ENCODE measurements at places on chromosomes 1 and 21.

GRCh38 chr1:54327386-54328065, 78.7 kb downstream of the SSBP3 start:
- peak; percentile 60 for DNase-seq

DNA sequence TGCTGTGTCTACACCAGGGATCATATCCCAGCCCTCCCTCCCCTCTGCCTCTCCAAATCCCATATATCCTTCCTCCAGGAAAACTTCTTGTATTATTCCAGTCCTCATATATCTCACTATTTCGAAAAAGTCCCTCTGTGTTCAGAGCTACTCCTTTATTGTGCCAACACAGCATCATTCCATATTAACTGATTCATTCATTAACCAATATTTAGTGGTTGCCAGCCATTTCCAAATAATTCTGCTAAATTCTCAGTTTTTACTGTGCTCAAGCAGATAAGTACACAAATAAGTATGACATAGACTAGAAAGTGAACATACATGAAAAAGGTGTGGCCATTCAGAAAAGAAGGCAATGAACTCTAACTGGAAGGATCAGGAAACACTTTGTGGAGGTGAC, 241.6 kb upstream of the DUSP10 start:
- no peak for DNase-seq

DNA sequence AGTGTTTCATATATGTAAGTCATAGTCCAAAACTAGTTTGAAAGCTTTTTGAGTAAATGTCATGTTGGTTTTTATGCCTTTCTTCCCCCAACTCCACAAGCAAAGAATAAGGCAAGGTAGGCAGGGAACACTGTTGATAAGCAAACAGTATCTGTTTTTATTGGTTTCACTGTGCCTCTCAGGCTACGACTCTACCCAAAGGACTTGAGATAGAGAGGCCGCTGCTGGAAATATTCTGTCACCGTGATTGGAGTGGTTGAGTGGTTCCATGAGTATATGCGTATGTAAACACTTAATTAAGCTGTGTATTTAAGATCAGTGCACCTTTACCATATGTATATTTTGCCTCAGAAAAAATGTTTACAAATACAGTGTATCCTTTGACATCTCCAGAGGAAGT, 138.1 kb upstream of the KIF26B start:
- no peak for DNase-seq

- no peak for DNase-seq
Observed at GRCh38 chr1:42165511-42166210, 1.1 kb upstream of the GUCA2A start.

DNA sequence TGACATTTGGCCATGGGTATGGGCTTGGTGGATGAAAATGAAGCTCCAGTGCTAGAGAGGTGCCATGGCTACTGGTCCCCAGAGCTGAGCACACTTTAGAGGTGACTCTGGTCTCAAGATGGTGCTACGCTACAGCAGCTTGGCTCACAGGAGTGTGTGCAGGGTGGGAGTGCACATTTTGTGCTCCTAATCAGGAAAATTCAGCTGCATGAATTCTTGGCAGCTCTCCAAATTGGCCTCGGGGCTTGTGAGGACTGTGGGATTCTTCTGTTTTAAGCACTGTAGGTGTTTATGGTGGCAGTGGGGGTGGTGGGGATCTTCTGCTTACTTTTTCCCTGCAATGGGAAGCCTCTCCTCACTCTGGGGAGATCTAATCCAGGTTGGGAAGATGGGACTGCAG, 17.3 kb upstream of the TIPRL start:
- no peak for DNase-seq

DNA sequence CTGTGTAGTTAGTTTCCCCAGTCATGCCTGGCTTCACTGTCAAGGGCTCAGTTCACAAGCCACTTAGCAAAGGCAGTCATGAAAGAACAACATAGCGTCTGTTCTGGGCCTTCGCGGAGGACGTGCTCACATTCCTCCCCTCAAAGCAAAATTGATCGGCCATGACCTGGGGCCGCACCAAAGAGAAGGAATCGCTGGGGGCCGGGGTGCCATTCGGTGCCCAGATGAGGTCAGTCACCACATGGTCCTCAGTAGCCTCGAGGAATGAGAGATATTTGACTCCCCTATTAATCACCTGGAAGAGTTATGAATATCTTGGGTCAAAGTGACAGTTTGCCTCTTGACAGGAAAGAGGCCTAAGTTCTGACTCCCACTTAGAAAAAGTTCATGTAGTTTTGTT, 251.1 kb upstream of the JUN start:
- DNase-seq, result no peak

- DNase-seq, result no peak
Observed at GRCh38 chr1:32023351-32023750, 9.7 kb downstream of the KHDRBS1 start.

DNA sequence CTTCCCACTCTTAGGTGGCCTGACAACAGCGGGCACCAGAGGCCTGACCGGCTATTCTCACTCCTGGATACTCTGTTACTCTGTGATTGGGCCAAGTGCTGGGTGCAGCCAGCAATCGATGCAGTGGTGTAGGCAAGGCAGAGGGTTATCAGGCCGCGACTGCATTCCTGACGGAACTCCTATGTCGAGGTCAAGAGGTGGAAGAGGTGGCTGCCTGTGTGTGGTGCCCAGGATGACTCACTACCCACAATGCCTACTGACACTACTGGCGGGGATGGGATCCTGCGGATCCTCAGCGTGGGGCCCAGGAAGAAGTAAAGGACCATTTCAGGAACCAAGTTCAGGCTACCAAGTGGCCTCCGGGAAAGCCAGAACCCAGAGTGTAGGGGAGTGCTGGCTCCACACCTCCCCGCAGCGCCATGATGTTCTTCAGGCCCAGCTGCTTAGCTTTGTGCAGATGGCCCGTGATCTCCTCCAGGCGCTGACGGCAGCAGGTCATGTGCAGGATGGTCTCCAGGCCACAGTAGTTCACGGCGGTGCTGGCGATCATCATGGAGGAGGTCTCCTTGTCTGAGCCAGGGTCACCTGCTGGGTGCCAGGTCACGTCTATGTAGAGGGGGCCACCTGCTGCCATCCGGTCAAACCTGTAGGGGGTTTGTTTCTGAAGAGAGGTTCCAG, 4.9 kb downstream of the MTHFR start:
- no peak for DNase-seq

DNA sequence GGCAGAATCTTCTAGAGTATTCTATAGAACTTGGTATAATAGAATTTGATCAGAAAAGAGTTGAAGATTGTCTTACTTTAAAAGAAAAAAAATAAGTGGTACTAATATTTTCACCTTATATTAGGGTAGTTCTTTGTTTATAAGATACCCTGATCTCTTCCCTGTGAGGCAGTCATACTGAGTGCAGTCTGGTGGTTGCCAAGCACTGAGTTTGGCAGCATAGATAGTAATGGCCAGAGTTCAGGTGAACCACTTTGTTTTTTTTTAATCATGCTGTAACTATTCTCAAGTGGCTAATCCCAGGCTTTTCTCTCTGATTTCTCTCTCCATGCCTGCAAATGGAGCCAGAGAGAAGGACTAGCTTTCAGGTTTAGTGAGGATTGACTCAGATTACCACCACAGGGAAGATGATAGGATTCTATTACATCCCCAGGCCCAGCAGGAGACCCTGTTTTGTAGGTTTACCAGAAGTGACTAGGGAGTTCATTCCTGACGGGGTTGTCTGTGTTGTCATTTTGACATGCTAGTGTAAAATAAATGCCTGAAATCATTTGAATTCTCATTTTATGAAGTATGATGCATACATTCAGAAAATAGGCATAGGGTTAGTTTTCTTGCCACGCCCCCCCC, 16.7 kb downstream of the KDM1A start:
- DNase-seq, result peak; percentile 35

- DNase-seq, result no peak
Observed at GRCh38 chr1:157292302-157292701, 154.1 kb upstream of the ETV3 start.

GRCh38 chr1:156862997-156863599, 2.4 kb downstream of the NTRK1 start:
- DNase-seq, result no peak

GRCh38 chr1:180946541-180947498, 34.1 kb downstream of the KIAA1614 start:
- peak; percentile 83 for DNase-seq

- no peak for DNase-seq
Observed at GRCh38 chr21:16427587-16428087, 697.9 kb downstream of the USP25 start.

DNA sequence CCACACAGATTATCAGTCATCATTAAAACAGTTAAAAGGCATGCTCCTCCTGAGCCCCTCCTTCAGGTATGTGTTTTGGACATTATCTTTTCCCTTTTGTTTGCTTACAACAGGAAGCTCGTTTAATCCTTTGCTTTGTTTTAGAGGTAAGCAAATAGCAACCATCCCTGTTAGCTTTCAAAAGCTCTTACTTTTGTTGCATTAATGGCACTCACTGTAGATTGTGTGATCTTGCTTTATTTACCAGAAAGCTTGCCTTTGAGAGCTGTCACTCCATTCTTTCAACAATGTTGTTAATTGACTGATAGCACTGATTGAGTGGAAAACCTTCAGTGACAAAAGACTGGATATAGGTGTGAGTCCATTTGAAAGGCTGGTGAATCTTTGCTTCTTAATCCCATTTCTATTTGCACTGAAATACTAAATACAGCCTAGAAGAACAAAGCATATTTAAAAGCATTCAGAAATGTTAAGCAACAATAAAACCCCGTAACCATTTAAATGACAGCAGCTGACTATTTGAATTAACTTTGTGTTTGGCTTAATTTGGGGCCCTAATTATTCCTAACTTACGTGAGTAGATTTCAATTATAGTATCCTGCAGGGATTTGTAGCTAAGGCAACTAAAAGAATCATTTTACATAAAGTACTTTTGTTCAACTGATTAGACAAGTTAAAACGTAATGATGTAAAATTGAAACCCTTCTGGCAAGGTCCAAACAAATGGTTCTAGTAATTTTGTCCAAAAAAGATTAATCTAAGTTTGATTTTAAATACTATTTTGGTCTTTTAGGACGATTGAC, 48.3 kb downstream of the ADGRL2 start:
- DNase-seq, result peak; percentile 3

DNA sequence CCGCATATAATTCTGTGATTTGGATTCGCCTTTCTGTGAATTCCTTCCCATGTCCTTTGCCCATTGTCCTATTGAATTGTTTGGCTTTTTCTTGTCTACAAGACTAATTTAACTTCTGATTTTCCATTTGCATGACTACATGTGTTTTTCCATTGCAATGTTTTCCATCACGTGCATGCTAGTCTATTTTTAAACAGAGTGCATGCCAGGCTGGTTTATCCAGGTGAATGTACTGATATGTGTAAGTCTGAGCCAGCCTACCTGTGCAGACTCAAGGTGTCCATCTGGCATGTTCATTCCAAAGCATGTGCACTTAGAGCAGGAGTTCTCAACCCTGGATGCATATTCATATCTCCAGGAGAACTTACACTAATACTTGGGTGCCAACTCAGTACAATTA, 59.7 kb downstream of the INAVA start:
- DNase-seq, result no peak

DNA sequence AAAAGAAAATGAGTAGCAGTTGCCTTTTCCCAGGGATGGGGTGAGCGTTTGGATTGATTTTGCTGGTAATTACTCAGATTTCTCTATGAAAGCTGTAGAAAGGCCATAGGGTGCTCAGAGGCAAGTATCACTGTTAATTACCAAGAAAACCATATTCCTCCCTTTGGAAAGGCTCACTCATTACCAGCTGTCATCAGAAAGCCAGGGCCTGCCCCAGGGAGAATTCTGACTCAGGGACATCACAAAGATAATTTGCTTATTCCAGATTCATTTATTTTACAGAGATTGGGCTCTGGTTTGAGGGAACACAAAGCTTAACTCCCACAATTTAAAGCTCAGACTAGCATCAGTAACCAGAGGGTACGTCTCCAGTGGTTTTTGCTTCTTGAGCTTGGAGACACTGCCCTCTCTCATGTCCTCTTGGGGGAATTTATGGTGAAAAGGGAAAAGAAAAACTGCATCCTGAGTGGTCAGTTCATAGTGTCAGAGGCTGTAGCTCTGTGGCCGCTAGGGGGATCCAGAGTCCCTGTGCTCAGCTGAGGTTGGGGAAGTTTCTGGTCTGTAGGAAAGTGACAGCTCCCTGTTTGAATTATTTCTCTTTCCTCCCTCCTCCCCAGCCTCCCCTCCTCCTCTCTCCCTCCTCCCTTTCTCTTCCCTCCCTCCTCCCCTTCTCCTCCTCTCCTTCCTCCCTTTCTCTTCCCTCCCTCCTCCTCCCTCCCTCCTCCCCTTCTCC, 204.3 kb downstream of the KCNJ6 start:
- peak; percentile 83 for DNase-seq

GRCh38 chr1:77594366-77595112, 87.9 kb downstream of the ZZZ3 start:
- DNase-seq, result no peak

DNA sequence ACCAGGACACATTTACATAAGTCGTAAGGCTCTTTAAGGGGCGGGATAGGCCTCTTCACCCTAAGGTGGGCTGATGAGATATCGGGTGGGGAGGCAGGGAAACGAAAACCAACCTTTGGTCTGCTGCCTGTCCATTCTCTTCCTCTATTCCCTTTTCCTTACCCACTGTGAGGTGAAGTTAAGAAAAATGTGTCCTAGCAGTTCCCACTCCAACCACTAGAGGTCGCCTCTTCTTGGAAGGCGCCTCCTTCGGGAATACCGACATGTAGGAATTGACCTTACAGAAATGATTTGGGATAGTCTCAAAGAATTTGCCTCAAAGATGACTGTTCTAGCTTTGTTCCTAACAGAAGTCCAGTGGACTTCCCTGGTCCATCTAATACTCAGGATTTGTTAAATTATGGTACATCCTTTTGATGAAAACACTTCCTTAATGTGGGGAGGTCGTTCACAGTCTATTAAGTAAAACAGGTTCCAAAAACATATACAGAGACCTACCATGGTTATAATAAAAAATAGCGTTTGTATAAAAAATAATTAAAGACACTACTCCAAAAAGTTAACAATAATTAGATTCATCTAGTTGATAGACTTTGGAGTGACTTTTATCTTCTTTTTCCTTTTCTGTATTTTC, 14.1 kb downstream of the AZIN2 start:
- DNase-seq, result peak; percentile 66

- DNase-seq, result no peak
Observed at GRCh38 chr1:24841593-24841992, 88.5 kb downstream of the RUNX3 start.

- no peak for DNase-seq
Observed at GRCh38 chr1:246681900-246682895, 42.0 kb upstream of the SCCPDH start.

DNA sequence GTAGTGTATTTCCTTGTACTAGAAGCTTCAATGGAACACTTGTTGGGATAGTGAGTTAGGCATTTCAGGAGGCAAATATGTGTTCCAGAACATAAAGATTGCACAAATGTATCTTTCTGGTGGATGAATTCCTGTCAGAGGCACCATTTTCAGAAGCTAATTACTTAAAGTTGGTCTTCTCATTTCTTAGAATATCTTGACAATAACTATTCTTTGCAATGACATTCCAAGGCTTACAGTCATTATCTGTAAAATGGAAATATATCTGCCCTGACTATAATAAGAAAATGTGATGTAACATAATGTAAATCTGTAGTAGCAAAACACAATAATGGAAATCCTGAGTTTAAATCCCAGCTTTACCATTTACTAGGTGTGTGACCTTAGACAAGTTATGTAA, 2.7 kb downstream of the VCAM1 start:
- DNase-seq, result no peak

GRCh38 chr1:53681977-53682685, 56.8 kb downstream of the GLIS1 start:
- peak; percentile 92 for DNase-seq

Measured in H7 (cell line).